ENCODE measurements at places on chromosomes 7 and 10. TPM values are rescaled to one million over a fixed set of nuclear protein-coding genes. Genes with fewer than 3 reads are reported as not detected.

The TACC2 gene
- total RNA-seq: not detected

The CNPY4 gene
- 12.4 TPM for total RNA-seq

The C1QL3 gene
- not detected for total RNA-seq

GRCh38 chr7:116542618-116543017, 17.8 kb downstream of the CAV1 start:
- no peak for DNase-seq
- no peak overlapping the region for H3K4me3 ChIP-seq
- H3K36me3 ChIP-seq: no peaks in the 10 kb centered on the region
- H3K27me3 ChIP-seq: peaks cover 11% of the 10 kb centered on the region
